Esophagus muscularis mucosa (tissue), 4 donors: ENCODE measurements at places on chromosomes 4 and X.

DNA sequence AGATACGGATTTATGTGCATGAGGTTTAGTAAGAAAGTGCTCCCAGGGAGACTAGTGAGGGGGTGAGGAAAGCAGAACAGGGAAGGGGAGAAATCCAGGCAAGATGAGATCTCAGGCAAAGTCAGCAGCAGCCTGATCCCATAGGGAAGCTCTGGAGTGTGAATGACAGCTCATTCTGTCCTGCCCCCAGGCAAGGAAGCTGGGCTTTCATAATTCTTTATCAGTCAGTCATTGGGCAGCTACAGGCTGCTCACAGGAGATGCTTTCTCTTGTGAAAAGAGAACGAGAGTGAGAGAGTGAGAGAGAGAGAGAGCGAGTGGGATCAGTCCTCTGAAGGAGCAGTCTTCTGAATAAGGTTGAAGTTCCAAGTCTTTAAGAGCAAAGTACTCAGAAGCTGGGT, 48.1 kb downstream of the SRPX start:
- no peaks in the 10 kb centered on the region for H3K36me3 ChIP-seq
- DNase-seq: no peak
- no peaks in the 10 kb centered on the region for H3K27me3 ChIP-seq

DNA sequence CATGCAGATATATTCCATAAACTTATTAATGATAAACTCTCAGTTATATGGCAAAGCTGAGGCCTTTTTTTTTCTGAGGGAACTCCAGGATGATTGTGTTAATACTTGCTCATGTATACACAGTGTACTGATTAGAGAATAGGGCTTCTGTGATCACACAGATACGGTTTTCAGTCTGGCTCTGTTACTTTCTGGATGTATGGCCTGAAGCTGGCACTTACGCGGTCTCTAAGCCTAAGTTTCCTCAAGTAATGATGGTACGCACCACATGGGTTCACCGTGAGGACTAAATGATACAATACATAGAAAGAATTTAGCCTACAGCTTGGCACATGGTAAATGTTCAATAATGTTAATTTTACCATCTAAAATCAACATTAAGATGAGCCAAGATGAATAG, 73.8 kb downstream of the SEC24D start:
- peaks cover 21% of the 10 kb centered on the region for H3K36me3 ChIP-seq
- no peaks in the 10 kb centered on the region for H3K27me3 ChIP-seq
- no peak for DNase-seq
- H3K4me3 ChIP-seq: no peak overlapping the region
- H3K4me1 ChIP-seq: peaks cover 52% of the 10 kb centered on the region
- peak overlapping the region; percentile 76 for H3K27ac ChIP-seq

DNA sequence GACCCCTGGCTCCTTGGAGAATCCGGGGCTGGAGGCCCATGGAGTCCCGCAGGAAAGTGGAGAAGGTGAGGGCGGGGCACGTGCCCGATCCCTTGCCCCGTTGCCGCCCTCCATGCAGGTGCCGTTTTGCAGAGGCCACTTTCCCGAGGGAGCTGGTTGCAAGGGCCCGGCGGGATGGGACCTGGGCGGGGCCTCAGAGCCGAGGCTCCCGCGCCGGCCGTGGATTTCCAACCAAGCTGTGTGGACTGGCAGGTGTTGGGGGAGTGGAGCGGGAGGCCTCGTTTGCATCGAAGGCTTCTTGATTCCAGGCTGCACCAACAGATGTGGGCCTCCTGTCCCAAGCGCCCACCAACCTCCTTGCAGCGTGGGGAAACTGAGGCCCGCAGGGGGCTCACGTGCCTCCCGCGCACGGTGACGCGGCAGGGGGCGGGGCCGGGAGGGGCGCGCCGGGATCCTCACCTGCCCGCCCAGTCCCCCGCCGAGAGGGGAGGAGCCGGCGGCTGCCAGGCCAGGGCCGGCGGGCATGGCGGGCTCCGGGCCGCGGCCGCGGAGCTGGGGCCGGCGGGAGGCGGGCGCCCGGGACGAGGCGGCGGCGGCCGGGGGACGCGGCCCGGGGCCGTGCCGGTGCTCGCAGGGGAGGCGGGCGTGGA, 24.9 kb downstream of the SH3BP2 start:
- no peaks in the 10 kb centered on the region for H3K27me3 ChIP-seq
- peaks cover 10% of the 10 kb centered on the region for H3K36me3 ChIP-seq
- H3K4me1 ChIP-seq: peaks cover 48% of the 10 kb centered on the region
- H3K27ac ChIP-seq: peak overlapping the region; percentile 30
- H3K4me3 ChIP-seq: peak overlapping the region; percentile 64
- no peak for DNase-seq

- H3K4me1 ChIP-seq: peaks cover 4% of the 10 kb centered on the region
- H3K27ac ChIP-seq: no peak overlapping the region
- H3K36me3 ChIP-seq: no peaks in the 10 kb centered on the region
Measured at GRCh38 chr4:1109898-1110506, 3.4 kb downstream of the RNF212 start.

GRCh38 chr4:176885224-176885623, 92.5 kb upstream of the VEGFC start:
- no peak for DNase-seq
- no peak overlapping the region for H3K4me3 ChIP-seq
- H3K36me3 ChIP-seq: no peaks in the 10 kb centered on the region
- no peak overlapping the region for H3K27ac ChIP-seq
- no peaks in the 10 kb centered on the region for H3K4me1 ChIP-seq
- no peaks in the 10 kb centered on the region for H3K27me3 ChIP-seq

GRCh38 chr4:25031077-25031621, 403 bp upstream of the LGI2 start:
- H3K27me3 ChIP-seq: no peaks in the 10 kb centered on the region
- H3K4me1 ChIP-seq: peaks cover 30% of the 10 kb centered on the region
- H3K36me3 ChIP-seq: no peaks in the 10 kb centered on the region

GRCh38 chr4:30770049-30770549, 49.9 kb downstream of the PCDH7 start:
- H3K27ac ChIP-seq: peak overlapping the region; percentile 16
- peaks cover 17% of the 10 kb centered on the region for H3K4me1 ChIP-seq
- no peaks in the 10 kb centered on the region for H3K27me3 ChIP-seq
- H3K36me3 ChIP-seq: no peaks in the 10 kb centered on the region
- no peak overlapping the region for H3K4me3 ChIP-seq
- DNase-seq: no peak

DNA sequence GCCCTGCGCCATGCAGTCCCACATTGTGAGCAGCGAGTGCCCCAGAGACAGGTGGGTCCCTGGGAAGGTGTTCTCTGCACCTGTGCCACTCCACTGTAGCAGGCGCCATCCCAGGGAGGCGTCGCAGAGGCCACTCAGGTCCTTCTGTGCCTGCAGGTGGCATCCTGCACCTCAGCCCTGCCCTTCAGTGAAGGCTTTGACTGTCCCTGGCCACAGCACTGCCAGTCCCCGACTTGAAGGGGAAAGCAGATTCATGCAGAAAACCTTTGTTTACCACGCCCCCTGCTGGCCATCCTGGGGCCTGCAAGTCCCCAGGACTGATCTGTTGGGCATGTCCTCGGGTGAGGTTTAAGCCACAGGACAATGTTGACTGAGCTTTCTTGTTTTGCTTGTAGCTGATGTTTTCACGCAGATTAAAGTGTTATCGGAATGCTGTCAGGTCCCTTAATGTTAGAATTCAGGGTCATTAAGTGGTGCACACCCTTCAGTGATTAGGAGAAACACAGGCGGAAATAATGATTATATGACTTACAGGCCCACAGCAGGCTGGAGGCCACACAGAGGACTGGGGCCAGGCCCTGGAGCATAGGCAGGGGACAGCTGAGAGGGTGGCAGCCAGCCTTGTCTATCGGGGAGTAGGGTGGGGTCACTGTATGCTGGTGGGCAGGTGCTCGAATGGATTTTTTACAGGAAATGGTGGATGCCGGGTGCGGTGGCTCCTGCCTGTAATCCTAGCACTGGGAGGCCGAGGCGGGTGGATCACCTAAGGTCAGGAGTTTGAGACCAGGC, 5.0 kb downstream of the TACC3 start:
- peak overlapping the region; percentile 54 for H3K27ac ChIP-seq
- peaks cover 42% of the 10 kb centered on the region for H3K36me3 ChIP-seq
- no peaks in the 10 kb centered on the region for H3K27me3 ChIP-seq
- peaks cover 40% of the 10 kb centered on the region for H3K4me1 ChIP-seq
- peak; percentile 97 for DNase-seq

GRCh38 chr4:118757761-118758251, 72.6 kb downstream of the METTL14 start:
- H3K27ac ChIP-seq: peak overlapping the region; percentile 81
- H3K36me3 ChIP-seq: no peaks in the 10 kb centered on the region
- peaks cover 100% of the 10 kb centered on the region for H3K4me1 ChIP-seq
- DNase-seq: no peak
- no peak overlapping the region for H3K4me3 ChIP-seq

DNA sequence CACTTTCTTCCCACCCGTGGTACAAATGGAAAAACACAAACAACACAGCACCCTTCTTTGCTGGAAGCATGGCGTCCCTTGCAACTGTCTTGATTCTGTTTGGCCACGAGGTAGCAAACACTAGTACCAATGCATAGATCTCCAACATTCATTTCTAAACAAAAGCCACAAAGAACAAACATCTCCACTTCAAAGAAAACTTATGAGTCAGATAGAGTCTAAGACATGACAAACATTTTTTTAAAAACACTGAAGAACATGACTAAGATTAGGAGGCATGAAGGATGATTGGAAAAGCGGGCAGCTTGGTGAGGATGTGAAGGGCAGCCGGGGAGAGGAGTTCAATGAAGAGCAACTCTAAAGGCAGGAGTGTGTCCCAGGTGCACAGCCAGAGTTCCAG, 197.6 kb upstream of the FAM9B start:
- H3K36me3 ChIP-seq: no peaks in the 10 kb centered on the region
- no peaks in the 10 kb centered on the region for H3K4me1 ChIP-seq
- H3K27ac ChIP-seq: no peak overlapping the region
- H3K27me3 ChIP-seq: no peaks in the 10 kb centered on the region

GRCh38 chr4:157075811-157076577, at the start of gene GLRB:
Gene GLRB, plus strand, starts transcription at chr4:157076150. Its CDS starts 1,875 bp downstream, at chr4:157078025.
- no peaks in the 10 kb centered on the region for H3K36me3 ChIP-seq
- no peaks in the 10 kb centered on the region for H3K27me3 ChIP-seq
